ENCODE measurements at places on chromosomes 5 and 9. TPM values are rescaled to one million over a fixed set of nuclear protein-coding genes. Genes with fewer than 3 reads are reported as not detected.

DNA sequence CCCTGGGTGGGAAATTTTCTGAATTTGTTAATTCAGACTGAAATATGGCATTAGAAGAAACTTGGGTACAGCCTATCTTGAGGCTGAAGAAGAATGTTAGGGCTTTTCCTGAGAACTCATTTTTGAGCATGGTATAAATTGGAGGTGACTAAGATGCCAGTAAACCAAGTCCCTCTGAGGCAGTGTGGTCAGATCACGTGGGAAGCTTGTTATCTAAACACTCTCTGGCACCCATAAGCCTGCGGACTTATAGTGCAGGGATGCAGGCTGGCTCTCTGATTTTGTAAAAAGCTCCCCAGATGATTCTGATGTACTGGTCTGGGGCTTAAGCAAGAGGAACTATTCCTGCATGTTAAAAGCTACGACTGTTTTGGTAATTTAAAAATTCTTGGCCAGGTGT lies 34.3 kb downstream of the MTMR12 start:
- DNase-seq = no peak

- no peak for DNase-seq
Observed at GRCh38 chr9:104980039-104980654, 52.2 kb upstream of the ABCA1 start.

Gene ACOT12
- total RNA-seq = not detected

DNA sequence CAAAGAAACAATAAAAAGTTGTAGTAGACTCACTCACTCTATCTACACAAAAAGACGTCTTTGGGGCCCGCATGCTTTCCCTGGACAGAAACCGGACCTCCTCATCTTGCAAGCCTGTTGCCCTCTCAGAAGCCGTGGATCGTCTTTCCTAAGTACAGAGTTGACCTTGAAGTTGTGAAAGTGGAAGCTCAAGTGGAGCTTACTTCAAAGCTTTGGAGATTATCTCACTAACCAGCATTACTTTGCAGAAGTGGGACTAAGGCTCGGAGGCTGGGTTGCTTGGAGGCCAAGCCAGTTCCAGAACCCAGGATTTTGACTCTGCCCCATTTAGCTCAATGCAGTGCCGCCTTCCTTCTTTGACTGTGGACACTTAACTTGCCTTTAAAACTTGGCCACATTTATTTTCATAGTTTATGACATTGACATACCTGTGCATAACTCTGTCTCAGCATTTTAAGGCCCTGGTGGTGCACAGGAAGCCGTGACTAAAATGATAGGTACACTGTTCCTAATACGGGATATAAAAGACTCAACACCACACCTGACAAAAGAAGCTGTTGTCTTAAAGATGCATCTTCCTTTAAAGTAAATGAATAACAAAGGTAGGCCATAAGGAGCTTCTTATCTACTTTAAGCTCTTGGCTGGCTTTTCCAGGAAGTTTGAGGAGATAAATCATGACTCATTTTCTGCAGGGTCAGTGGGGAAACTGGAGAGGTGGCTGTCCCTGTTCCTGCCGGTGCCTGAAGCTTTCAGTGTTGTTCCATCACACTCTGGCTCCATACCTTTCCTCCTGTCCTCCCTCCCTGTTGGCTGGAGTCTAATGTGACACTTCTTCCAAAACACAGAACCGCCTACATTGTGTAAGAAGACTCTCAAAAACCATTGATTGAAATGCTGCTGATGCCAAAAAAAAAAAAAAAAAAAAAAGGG lies 10.7 kb downstream of the SLC25A25 start:
- DNase-seq = no peak

Gene IFNK
- total RNA-seq = not detected

DNA sequence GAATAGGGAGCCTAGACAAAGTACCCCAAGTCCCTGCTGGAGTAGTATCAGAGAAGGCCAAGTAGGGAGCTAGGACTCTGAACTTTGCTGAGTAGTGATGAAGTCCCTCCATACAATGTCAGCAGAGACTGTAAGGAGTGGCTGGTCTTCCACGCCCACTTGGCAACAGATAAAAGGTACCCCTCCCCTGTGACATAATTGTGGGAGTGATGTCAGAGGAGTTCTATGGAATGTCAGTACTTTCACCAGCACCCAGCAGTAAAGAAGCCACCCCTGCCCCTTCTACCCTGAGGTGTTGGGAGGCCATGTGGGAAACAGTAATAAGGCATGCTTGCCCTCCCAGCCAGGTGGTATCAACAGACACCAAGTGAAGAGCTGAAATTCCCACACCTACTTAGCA lies 143.9 kb downstream of the SLIT3 start:
- DNase-seq = no peak
